ENCODE measurements at places on chromosomes 5 and 9.

- no peak for DNase-seq
Observed at GRCh38 chr5:157561110-157561509, 14.5 kb downstream of the ADAM19 start.

GRCh38 chr9:70257502-70257901 lies 1.3 kb upstream of the SMC5 start:
- no peak for DNase-seq

GRCh38 chr9:110928599-110928998 lies 109.7 kb downstream of the LPAR1 start:
- no peak for DNase-seq

DNA sequence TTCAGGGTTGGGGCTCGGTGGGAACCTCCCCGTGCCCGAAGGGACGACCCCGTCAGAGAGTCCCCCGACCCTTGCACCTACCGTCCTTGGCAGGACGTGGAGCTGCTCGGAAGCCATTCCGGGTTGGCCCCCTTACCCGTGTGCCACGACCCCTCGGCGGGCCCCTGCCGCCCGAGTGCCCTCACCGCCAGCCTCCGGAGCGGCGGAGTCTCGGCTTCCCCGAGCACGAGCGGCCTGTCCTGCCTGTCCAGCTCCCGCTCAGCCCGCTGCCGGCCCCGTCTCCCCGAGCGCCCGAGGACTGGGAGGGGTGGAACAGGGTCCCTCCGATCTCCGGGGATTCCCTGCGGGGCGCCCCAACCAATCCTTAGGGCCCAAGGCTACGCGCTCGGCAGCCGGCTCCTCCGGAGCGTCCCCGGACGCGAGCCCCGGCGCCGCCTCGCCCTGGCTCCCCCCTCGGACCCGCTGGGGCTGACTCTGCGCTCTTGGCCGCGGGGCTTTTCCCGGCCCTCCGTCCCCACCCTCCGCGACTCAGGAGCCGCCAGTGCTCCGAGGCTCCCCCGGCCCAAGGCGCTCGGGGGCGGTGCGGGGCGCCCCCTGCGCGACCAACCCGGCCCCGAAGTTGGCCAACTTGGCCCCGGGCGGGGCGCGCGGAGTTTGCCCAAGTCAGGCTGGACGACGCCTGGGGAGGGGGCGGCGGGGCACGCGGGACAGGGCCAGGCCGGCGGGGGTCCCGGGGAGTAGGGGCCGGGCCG lies 654 bp downstream of the ADAMTS2 start:
- no peak for DNase-seq

DNA sequence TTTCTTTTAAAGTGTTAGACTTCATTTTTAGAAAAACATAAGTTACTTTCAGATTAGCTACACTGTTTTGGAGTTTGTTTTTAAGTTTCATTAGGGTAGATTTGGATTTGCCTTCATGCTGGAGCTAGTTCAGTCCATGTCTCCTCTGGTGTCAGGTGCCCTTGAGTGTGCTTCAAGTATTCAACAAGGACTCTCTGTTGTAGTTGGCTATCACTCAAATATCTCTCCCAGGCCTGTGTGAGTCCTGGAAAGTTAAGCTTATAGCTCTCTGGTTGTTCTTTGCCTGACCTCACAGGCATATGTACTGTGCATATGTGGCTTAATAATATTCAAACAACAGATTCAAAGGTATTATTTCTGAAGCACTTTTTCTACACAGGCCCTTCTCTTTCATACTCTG lies 45.4 kb downstream of the PTBP3 start:
- no peak for DNase-seq

- no peak for DNase-seq
Observed at GRCh38 chr9:32986971-32987370, 14.5 kb downstream of the APTX start.

DNA sequence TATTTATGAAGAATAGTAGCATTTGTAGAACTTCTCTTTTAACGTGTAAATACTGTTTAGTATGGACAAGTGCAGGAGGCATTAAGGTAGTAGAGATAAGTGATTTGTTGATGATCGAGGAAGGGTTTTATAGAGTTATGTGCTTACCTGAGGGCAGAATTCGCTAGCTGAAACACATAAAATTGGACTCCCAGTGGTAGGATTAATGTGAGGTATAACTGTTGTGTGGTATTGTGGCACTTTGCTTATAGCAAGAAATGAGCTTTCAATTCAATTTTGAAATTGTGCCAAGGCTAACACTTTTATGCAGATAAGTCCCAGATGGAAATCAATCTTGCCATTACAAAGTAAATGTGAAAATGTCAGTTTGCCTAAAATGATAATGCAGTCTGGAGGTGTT lies 1.2 kb downstream of the AP3S1 start:
- DNase-seq = no peak

DNA sequence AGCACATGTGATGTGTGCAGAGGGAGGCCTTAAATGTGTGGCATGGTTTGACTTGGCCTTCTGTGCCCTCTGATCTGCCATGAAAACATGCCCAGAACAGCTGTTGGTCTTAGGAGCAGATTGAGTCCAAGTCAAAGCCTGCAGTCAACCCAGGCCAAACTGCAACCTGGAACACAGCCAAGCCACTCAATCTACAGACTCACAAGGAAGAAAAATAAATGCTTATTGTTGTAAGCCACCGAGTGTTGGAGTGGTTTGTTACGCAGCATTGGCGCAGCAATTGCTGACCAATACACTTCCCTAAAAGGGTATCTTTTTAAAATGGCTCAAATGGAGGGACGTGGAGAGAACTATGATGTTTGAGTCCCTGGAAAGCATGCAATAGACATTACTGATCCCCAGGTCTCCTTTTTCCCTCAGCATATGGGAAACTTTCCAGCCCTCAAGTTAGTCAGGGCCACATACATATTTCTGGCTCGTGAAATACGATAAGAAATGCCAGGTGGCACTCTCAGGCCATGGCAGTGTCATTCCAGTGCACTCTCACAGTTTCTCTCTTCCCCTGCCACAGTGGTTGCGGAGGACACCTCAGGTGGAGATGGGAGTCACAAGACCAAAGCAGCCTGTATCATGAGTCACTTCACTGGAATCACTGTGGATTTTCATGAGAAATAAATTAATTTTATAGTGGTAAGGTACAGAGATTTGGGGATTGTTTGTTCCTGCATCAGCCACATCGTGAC lies 168.0 kb upstream of the ZNF618 start:
- DNase-seq = no peak

DNA sequence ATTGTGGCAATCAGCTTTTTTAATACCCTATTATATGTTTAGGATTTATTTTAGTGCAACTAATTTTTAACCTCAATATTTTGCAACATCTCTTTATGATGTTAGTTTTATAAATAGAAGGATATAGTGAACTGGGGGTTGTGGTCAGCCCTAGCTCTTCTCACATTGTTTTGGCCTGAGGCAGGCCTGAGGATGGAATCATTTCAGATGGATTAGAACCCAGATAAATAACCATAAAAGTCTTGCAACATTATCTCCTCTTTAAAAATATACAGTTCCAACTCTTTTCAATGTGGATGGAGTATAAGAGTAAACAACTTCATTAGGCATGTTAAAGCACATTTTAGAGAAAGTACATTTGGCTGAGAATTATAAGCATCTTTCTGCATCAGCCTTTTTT lies 522.7 kb downstream of the NR2F1-AS1 start:
- no peak for DNase-seq

GRCh38 chr5:130571076-130571475 lies 594.0 kb downstream of the HINT1 start:
- no peak for DNase-seq
